Stimulated activated CD8-positive, alpha-beta memory T cell treated with anti-CD3 and anti-CD28 coated beads, Interleukin-12 subunit alpha, Interleukin-12 subunit beta, amount 100 ng/mL, for 1 hour (primary cell): ENCODE measurements at places on chromosomes 2 and 18.

GRCh38 chr2:28193630-28194403, 198.8 kb upstream of the FOSL2 start:
- no peak for DNase-seq

- DNase-seq = no peak
Observed at GRCh38 chr2:235194351-235194750, 242.5 kb downstream of the SH3BP4 start.

DNA sequence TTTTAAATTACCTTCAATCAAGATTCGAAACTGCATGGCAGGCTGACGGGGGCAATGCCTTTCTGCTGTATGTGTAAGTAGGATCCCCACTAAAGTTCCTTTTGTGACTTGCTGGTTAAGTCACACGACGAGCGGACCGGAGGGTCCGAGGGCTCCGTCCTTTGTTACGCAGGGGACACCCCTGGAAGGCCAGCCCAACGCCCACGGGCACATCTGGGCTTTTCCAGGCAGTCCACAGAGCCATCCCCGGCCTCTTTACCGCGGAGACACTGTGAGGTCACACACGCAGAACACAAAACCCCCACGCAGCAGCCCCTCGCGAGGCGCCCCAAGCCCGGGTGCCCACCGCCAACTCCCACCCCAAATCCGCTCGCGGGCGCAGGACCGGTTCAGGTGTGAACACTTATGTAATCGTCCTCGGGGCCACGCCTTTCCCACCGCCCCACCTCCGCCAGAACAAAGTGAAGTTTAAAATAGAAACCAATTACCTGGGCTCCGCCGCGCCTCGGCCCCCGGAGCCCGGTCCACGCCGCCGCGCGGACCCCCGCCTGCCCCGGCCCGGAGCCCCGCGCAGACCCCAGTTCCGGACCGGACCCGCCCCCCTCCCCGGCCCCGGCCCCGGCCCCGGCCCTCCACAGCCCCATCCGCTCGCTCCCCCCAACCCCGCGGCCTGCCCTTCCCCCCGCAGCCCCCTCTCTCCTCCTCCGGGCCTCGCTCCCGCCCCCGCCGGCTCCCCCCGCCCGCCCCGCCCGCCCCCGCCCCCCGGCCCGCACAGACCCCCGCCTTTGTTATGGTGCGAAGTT, 4.2 kb downstream of the ZNF516 start:
- DNase-seq = no peak

DNA sequence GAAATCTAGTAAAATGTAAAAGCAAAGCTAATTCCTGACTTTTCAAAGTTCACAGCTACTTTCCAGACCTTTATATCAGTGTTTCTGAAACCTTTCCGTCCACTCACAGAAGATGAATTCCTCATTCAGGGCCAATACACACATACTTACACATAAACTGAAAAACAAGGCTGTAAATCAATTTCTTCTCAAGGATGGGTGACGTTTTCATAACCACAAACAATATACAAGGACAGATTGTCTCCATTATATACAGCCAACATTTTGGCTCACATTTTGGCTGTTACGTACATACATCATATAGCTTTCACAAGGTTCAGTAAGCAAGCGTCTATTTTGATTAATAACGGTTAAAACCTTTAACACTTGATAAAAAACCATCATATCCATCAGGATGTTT, 1.4 kb downstream of the RPRD1A start:
- no peak for DNase-seq

DNA sequence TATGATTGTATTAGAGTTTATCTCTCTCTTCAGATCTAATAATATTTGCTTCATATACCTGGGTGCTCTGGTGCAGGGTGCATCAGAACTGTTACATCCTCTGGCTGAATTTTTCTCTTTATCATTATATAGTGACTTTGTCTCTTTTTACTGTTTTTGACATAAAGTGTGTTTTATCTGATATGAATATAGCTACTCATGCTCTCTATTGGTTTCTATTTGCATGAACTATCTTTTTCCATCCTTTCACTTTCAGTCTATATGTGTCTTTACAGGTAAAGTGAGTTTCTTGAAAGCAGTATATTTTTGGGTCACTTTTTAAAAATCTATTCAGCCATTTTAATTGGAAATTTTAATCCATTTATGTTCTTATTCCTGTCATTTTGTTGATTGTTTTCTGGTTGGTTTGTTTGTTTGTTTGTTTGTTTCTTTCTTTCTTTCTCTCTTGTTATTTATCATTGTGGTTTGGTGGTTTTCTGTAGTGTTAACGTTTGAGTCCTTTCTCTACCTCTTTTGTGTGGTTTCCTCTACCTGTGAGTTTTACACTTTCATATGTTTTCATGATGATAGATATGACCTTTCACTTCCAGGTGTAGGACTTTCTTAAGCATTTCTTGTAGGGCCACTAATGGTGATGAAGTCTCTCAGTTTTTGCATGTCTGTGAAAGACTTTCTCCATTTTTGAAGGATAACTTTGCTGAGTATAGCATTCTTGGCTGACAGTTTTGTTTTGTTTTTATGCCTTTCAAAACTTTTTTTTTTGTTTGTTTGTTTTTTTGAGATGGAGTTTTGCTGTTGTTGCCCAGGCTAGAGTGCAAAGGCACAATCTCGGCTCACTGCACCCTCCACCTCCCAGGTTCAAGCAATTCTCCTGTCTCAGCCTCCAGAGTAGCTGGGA, 54.9 kb downstream of the CCNT2 start:
- no peak for DNase-seq

DNA sequence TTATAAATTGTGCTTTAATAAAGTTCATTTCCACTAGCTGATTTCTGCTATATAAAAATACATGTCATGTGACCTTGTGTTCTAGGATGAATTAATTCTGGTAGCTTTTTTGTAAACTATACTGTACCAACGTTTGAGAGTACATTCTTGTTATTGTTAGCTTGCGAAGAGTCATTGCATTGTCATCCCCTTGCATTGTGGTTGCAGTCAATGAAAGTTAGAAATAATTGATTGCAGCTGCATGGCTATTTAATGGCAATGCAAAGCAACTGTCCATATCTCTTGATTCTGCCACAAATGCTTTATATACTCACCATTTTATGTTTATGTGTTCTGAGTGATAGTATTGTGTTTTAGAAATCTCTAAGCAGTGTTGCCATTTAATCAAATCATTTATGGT, 91.6 kb downstream of the ZNF407 start:
- no peak for DNase-seq

- DNase-seq = no peak
Observed at GRCh38 chr18:4755848-4756247, 300.7 kb upstream of the DLGAP1 start.

DNA sequence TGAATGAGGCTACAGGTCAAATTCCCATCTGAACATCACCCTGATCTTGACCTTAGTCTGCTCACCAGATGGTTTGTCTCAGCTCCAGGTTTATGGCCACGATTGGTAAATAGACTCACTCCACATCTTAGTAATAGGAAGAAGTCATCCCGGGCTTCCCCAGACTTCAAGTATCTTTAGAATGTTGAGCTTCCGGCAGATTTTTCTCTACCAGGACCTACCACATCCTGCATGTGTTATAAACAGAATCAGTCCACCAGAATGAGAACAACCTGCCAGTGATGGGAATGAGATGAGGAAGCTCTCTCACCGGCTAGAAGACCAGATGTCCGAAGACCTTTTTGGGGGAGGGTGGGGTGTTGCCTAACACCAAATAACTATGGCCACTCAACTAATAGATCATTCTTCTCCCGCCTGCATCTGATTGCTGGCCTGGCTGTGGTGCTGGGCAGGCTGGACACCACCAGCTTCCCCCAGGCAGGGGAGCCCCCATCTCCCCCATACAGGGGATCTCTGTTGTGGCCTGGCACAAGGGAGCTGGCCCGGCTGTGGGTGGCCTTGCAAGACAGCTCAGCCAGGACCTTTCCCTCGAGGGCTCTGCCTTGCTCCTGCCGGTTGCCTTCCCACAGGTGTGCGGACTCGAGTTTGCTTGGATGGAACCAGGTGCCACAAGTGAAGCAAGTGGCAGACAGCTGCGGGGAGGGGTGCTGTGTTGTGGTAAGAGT, 88.5 kb downstream of the SH3RF3 start:
- no peak for DNase-seq

- DNase-seq = no peak
Observed at GRCh38 chr2:151922845-151923666, 94.8 kb upstream of the ARL5A start.

DNA sequence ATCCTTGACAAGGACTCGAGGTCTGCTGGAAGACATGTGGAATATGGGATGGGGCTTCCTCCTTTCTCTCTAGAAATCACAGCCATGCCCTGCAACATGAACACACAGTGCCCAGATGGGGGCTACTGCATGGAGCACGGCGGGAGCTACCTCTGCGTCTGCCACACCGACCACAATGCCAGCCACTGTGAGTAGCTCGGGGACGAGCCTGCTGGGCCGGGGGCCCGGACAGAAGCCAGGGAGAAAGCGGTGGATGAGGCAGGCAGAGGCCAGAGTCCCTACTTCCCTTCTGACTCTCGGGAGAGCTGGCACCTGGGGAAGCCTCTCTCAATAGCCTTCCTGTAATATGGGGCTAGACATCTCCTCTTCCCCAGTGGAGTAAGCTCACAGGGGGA, 50.5 kb downstream of the SNED1 start:
- no peak for DNase-seq

GRCh38 chr2:20411361-20411894, 35.4 kb upstream of the RHOB start:
- peak; percentile 45 for DNase-seq

DNA sequence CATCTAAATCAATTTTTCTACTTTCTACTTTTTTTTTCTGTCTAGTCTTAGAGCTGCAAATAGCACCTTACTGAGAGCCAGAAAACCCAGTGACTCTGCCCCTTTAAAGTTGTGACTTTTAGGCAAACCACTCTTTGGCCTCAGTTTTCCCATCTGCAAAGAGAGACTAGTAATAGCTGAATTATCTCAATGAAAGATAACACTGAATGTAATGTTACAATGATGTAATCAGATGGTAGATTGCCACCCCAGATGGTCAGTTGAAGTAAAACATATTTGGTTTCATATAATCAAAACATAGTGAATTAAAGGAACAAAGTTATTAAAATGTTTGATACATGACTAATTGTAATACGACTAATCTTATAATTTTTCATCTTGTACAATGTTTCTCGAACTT, 5.0 kb upstream of the APCDD1 start:
- DNase-seq = no peak

GRCh38 chr18:10006311-10006893, 92.6 kb downstream of the VAPA start:
- no peak for DNase-seq

DNA sequence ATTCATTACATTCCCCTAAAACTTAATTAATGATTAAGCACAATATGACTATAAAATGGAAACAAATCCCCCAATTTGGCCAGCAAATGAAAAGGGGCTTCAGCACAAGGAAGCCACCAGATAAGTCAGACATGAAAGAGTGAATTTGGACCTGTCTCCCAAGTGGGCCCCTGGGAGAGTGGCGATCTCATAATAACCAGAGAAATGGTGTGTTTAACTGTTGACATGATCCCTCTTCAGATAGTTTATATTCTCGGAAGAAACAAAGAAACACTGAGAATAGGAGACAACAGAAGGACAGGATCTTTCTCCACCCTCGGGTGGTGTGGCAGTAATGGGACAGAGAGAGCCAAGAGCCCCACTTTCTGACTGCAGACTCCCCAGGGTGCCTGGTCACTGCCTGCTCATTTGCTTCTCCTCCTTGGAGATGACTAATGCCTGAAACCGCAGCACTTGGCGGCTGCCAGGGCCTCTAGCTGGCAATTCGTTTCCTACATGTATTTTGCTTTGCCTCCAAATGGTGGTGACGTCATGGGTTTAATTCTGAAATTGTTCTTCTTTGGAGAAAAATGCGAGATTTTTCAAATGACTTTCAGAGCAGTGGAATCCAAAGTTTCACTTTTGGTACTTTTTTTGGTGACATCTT, 46.4 kb upstream of the SPP2 start:
- no peak for DNase-seq

- DNase-seq = no peak
Observed at GRCh38 chr2:30108851-30109250, 38.0 kb upstream of the YPEL5 start.

DNA sequence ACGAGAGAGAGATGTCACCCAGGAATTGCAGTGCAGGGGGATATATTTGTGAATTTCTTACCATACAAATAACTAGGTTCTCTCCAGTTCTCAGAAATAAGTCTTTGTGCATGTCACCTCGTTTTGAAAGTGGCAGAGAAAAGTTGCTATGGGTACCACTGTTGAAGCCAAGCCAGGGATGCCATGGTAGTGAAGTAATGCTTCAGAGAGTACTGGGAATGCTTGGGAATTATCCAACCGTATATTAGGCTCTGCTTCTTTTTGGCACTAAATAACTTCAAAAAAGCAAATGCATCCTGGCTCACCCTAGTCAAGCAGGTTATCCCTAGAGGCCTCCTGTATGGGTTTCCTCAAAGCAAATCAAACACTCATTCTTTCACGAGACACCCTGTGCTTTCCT, 50.7 kb upstream of the DDX18 start:
- DNase-seq = no peak

DNA sequence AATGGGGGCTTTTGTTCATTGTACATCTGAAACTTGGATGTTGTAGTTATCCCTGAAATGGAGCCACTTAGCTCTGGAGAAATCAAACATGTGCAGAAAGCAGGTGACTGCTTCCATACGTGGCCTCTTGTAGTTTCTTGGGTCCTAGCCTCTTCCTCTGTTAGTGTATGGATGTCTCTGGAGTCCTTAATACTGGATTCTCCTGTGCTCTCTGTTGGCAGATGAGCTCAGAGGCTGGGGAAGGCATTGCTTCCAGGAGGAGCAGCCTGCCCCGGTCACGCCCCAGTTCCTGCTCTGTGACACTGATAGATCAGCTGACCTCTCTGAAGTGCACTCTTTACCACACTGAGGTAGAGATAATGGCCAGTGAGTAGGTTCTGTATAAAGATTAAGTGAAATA, 176.2 kb downstream of the LDLRAD4 start:
- no peak for DNase-seq

DNA sequence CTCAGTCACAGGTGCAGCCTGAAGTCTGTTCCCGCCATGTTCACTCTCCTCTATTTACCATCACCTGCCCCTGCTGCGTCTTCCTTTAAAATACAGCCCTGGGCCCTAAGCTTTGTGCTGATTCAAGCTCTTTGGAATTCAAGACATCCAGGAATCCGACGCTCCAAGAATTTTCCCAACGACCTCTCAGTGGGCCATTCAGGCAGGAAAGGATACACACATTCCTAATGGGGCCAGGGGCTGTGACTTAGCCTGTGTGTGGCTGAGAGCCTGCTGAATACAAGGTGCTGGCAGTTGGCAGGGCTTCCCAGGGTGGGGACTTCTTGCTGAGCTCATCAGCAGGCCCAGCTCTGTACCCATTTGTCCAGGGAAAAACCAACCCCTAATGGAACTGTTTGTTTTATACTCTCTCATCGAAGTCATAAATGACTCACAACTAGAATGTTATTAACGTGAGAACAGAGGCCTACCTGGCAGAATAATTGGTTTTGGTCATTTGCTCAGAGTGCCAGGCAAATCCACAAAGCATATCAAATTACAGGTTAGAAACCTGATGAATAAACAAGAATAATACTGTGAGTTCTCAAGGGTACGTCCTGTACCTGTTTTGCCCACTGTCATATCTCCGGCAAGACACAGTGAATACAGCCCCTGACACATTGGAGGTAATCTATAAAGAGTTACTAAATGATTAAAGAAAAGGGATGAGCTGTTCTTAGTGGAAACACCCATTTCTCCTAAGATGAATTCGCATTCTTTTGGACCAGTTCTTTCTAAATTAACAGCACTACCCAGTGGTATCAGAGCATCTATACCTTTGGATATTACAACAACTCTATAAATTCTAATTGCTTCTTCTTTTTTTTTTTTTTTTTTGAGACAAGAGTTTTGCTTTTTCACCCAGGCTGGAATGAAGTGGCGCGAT, 12.6 kb upstream of the KCMF1 start:
- no peak for DNase-seq

- no peak for DNase-seq
Observed at GRCh38 chr2:46116150-46116549, 181.1 kb upstream of the EPAS1 start.
